ENCODE measurements at places on chromosomes 5 and 9.
A peak's percentile ranks its signal among the peaks of the same experiment; 100 is the strongest.

- DNase-seq, result no peak
Measured at GRCh38 chr5:594226-594860, 17.8 kb upstream of the CEP72 start.

GRCh38 chr9:128034821-128035652, 32.1 kb downstream of the NAIF1 start:
- DNase-seq, result peak; percentile 81

DNA sequence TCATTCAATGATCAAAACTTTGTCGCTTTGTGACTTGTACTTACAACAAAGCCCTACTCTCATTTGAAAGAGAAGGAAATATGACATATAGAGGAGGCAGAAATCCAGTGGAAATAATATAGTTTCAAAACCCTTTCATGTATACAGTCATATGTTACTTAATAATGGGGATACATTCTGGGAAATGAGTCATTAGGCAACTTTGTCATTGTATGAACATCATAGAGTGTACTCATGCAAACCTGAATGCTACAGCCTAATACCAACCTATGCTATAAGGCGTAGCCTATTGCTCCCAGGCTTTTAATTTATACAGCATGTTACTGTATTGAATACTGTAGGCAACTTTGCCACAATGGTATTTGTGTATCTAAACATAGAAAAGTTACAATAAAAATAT, 69.0 kb upstream of the SMC2 start:
- DNase-seq, result no peak

DNA sequence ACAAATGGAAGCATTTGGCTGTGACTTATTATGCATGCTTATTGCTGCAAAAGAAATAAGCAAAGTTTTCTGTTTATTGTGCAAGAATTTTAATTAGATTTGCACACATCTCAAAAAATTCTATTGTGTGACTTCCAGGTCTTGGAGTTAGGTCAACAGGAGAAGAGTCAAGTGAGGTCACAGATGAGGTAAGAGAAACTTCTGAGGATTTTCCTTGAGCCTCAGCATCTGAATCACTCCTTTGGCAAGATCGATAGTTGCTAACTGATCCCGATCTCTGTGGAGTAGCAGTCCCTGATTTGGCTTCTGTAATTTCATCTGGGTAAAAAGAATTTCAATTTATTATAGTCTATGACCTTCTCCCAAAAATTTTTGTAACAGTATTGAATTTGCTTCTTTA, 6.9 kb upstream of the TTC33 start:
- DNase-seq, result no peak

GRCh38 chr5:56457887-56458812, 225.0 kb upstream of the ANKRD55 start:
- DNase-seq, result no peak

DNA sequence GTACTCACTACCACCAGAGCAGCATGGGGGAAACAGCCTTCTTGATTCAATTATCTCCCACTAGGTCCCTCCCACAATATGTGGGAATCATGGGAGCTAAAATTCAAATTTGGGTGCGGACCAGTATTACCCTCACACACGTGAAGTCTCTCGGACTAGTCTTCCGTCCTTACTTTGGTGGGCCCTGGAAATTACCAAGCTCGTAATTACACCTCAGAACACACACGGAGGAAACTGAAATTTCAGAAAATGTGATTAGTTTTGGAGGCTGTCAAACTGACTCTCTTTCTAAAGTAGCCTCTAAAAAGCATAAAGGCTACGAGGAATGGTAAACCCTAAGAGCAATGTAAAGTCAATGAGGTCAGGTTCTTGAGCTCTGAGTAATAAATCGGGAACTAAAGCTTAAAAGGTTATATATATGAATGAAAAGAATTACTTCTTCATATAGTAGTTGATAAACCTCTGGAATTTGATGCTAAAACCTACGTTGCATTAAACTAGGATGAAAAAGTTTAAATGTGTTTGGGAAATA, 842 bp upstream of the FEM1C start:
- no peak for DNase-seq

- DNase-seq, result no peak
Measured at GRCh38 chr5:115661101-115661500, 35.3 kb upstream of the TMED7 start.

DNA sequence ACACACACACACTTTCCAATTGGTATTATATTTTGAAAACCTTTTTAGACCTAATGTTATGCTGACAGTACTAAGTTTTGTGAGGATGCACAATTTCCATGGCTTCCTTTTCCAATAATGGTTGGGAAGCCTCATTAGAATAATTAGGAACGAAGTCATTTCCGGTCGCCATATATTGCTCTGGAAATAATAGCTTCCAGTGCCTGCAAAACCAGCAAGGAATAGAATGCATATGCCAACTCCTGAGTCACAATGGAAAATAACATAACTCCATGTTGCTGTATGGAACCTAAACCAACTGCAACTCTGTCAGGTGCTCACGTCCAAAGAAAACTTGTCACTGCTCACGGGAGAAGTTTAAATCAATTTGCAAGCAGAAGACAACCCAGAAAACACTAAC, 222.0 kb downstream of the EBF1 start:
- no peak for DNase-seq

GRCh38 chr9:134968011-134968822, 50.5 kb upstream of the FCN1 start:
- no peak for DNase-seq

- no peak for DNase-seq
Measured at GRCh38 chr5:103513701-103514100, 48.9 kb downstream of the NUDT12 start.

- no peak for DNase-seq
Measured at GRCh38 chr9:32486839-32487562, 39.0 kb downstream of the RIGI start.
